CD4-positive, alpha-beta T cell treated with Interleukin-15 for 4 hours (primary cell): ENCODE measurements at places on chromosomes 5 and 9.

DNA sequence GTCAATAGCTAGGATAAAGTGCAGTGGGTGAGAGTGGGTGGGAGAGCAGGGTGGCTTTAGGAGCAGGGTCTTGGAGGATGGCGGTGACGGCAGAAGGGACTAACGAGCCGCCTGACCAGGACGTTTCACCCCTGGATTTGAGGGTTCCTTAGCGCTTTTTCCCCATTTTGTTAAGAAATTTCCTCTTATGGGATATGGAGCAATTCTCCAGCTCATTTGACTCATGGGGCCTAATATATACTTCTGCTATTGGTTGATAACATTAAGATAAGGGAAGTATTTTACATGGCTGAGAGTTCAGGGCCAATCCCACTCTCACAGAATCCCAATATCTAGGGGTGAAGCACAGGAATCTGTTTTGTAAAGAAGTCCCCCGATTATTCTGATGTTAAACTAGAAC lies 17.6 kb downstream of the CD180 start:
- DNase-seq, result no peak

DNA sequence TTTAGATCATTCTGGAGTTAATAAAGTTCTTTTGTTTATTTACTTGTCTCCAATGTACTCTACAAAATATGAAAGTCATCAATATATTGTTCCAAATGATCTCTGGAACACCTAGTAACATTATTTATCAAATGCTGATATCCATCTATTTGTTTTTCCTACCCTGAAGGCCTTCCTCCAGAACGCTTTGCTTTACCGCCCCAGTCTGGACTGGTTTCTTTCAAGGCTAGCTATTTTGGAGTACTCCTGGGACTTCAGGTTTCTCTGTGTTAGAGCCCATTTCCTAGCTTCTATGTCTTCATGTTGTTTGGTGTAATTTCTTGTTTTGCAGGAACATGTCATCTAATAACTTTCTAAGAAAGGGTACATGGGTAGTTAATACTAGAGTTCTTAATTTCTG lies 9.6 kb downstream of the HCN1 start:
- DNase-seq, result no peak

- DNase-seq, result no peak
Measured at GRCh38 chr5:1558944-1559343, 35.2 kb upstream of the LPCAT1 start.

DNA sequence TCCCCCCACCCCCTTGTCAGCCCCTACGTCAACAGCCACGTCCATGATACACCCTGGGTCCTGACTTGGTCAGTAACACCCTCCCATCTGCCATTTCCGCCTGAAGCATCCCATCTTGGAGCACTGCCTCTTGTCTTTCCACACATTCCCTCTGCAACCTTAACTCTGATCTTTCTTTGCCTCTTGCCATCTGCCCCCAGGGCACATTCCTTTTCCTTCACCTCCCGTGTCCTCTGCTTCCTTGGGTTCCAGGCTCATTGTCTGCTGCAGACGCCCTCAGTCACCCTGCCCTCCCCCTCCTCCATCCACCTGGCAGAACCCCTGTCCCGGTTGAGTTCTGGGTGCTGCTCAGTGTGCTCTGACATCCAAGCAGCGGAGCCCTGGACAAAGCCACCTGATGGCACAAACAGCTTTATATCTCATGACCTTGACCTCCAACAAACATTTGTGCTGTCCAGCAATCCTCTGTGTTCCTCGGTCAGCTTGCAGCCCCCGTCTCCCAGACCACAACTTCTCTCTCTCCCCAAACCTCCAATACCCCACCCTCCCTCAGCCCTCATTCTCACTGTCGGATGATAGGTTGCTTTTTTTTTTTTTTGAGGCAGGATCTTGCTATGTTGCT lies 97.7 kb upstream of the IER5L start:
- DNase-seq, result no peak

DNA sequence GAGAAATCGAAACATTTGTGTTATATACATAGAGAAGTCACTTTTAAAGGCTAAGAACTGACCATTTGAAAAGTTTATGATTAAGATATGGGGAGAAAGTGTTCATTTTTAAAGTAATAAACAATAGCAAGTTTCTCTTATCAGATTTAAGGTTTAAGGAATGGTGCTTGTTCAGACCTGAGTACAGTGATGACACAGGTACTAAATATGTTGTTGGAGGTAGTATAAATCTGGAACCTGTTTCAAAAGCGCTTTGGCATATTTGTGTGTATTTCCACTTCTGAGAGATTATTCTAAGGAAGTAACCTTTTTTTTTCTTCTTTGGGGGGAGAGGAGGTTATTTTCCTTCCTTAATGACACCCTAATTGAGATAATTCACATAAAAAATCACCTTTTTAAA lies 18.4 kb downstream of the CDC42SE2 start:
- DNase-seq, result no peak

GRCh38 chr9:70597886-70598285 lies 183.4 kb upstream of the KLF9 start:
- DNase-seq, result no peak

DNA sequence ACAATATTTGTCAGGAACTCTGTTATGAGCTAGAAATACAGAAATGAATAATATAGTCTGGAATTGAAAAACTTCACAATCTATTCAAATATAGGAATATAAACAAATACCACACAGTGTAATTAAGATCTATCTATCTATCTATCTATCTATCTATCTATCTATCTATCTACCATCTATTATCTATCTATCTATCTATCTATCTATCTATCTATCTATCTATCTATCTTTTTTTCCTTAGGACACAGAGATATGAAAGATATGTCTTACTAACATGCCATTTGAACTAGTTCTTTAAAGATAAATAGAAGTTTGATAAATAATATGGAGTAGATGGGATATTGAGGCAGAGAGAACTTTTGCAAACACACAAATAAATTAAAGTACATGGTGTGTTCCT lies 357.8 kb downstream of the PARP8 start:
- no peak for DNase-seq

GRCh38 chr5:149069711-149070110 lies 6.8 kb upstream of the SH3TC2 start:
- DNase-seq, result no peak

DNA sequence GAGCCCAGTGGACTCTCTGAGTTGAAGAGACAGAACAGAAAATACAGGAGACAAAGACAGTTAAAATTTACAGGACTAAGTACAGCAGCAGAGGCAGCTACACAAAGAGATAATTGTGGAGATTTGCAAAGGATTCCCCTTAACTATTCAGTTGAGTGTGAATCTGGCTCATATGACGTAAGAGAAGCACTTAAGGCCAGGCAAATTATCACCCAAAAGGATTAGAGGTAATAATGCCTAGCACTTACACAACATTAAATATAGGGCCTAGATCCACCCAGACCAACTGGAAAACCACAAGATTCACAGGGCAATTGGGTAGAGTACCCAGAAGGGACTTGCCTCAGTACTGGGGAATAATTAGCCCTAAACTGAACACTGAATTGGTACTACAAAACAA lies 41.3 kb downstream of the ADAMTS6 start:
- DNase-seq, result no peak

GRCh38 chr9:117719161-117719920 lies 15.1 kb downstream of the TLR4 start:
- no peak for DNase-seq

DNA sequence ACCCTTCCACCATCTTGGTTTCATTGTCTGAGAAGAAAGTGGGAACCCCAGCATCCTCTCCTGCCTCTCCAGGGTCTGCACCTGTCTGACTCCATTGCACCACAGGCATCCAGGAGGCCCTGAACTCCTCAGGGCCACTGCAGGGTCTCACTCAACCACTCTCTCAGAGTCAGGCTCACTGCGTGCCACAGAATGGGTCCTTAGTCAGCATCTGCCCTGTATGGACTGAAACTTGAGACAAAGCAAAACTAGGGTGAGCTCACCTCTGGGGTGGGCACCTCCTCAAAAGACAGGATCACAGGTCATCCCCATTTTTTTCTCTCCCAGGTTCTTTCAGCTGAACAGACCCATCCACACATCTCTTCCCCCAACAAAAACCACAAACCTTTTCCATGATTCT lies 59.2 kb upstream of the CPEB4 start:
- DNase-seq, result no peak

GRCh38 chr5:139561655-139562451 lies 714 bp downstream of the UBE2D2 start:
- peak; percentile 35 for DNase-seq

GRCh38 chr9:78351816-78352215 lies 54.9 kb downstream of the PSAT1 start:
- DNase-seq, result no peak

- DNase-seq, result no peak
Measured at GRCh38 chr5:73267766-73268435, 94.9 kb downstream of the TMEM174 start.

DNA sequence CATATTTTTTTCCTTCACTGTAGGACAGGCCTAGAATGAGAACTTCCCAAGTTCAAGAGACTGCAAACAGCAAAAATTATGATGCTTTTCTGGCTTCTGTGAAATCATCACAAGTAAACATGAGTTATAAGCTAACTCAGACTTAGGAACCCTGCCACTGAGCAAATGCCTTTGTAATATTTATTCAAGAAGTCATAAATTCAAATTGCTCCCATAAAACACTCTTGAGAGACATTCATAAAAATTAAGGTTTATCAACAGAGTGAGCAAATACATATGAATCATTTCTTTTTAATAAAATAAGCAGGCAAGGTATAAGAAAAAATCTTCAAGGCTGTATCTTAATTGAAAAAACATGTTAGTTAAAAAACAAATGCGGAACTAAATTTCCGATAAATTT lies 124.2 kb downstream of the GNA14 start:
- no peak for DNase-seq

- DNase-seq, result no peak
Measured at GRCh38 chr9:120856700-120857099, 14.0 kb upstream of the PSMD5 start.

DNA sequence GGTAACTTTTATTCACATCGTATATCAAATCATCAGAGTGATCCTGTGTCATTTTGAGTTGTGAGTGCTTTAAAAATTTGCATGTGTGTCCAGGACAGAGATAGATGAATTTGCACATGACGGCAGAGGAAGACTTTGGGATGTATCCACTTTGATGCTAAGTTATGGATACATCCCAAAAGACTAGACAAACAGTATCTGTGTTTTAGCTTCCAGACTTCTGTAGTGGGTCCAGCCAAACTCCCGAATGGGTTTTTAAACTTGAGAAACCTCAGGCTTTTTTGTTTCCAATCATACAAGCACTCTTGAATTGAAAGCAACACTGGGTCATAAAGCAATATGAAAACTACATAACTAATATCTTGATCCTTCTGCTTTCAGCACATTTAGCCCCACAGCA lies 213.8 kb downstream of the C9orf152 start:
- no peak for DNase-seq

- DNase-seq, result peak; percentile 51
Measured at GRCh38 chr5:108642170-108642906, 105.4 kb upstream of the FER start.

DNA sequence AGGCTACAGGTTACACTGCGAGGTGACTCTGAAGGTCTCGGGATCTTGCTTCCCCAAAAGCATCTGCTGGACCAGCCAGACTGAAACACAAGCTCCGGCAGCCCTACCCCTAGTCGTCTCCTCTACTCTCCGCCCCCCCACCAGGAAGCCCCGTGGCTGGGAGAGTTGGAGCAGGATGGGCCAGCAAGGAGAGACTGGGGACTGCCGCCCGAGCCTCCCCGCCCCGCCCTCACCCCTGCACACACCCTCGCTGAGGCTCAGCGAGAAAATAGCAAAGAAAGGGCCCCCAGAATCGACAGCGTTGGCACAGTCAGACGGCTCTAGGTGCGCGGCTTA lies 1.3 kb downstream of the TRIM7 start:
- DNase-seq, result no peak
